ENCODE measurements at places on chromosomes 1 and 21.

DNA sequence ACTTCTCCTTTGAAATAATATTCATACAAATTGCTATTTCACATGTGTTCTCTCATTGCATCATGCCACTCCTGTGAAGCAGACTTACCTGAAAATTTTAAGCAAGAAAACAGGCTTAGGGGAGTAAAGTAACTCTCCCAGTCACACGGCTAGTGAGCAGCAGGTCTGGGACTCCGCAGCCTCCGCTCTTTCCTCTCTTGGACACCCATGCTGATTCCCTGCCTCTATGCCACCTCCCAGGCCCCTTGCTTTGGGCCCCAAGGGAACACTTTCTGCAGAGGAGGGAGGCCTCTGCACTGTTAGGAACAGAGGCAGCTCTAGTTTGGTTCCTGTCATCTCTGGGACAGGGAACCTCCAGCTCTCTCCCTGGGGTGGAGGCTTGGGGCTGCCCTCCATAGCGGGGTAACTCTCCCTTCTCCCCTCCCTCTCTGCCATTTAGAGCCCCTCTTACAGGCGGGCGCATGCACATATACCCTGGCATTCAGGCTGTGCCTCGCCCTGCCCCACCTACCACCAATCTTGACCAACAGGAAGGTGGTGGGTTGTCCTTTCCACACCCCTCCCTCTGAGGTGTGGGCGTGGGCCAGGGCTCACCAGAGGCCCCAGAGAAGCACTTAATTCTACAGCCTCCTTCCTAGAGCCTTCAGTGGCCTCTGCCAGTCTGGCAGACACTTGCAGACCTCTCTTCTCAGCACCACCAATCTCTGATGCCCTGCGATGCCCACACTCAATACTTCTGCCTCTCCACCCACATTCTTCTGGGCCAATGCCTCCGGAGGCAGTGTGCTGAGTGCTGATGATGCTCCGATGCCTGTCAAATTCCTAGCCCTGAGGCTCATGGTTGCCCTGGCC lies at the start of gene RXFP4:
RXFP4 (plus strand) TSS at position 646 of the 852 bp plus-strand sequence; CDS start at position 718, 72 bp downstream.
- no peak for DNase-seq

DNA sequence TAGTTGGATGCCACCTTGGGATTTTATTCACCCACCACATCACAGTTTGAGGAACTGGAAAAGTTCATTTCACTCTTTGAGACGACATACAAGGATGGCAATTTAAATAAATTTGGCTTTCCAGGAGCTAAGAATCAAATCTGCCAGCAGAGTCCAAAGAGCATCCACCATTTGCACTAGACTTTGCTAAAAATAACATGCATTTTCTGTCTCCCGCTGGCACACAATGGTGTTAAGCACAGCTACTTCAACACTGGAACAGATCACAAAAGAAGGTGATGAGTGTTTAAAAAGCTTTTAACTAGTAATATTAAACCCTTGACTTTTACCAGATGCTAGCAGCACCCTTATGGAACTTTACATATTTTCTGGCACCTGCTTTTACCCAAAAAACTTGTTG lies 44.6 kb downstream of the MAEL start:
- no peak for DNase-seq

DNA sequence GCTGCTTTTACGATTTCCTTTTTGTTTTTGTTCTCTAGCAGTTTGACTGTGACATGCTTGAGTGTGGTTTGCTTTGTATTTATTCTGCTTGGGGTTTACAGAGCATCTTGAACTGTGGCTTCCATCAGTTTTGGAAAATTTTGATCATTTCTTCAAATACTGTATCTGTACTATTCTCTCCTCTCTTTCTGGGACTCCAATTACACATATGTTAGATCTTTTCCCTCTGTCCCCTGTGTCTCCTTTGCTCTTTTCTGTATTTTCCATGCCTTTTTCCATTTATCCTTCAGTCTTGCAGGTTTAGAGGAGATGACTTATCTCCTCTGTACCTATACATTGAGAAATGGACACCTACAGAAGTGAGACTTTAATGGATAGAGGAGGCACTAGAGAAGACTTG lies 31.7 kb downstream of the COQ8A start:
- no peak for DNase-seq

DNA sequence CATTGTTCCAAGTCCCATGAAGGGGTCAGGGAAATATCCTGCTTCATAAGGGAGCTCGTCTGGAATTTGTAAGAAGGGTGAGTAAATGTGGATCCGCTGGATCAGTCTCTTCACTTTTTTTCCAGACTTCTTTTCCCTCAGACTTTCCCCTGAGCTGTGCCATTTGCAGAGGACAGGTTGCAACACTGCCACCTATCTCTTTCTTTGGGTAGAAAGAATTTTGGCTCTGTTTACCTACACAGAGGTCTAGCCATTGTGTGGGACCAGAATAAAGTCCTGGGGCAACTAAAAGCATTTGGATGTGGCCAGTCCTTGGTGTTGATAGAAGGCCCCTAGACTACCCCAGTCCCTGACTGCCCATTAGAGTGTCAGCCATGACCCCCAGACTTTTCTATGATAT lies 1146.7 kb upstream of the PRMT6 start:
- no peak for DNase-seq

DNA sequence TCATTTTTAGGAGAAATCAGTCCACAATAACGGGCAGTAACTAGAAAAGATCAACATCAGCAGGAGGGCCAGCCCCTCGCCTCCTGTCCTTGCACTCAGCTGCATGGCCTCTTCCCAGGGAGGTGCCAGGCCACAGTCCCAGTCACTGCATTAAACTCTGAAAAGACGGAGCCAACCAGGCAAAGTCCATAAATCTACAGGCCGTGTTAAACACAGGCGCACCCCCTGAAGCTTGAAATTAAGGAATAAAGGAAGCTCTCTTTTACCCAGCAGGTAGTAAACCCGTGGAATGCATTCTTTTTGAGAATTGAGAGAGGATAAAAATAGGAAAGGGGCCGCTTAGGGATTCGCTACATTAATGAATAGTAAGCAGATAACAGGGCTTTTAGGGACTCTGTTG lies 18.4 kb downstream of the H6PD start:
- DNase-seq = no peak

- no peak for DNase-seq
Measured at GRCh38 chr1:229448845-229449244, 15.0 kb upstream of the ACTA1 start.

DNA sequence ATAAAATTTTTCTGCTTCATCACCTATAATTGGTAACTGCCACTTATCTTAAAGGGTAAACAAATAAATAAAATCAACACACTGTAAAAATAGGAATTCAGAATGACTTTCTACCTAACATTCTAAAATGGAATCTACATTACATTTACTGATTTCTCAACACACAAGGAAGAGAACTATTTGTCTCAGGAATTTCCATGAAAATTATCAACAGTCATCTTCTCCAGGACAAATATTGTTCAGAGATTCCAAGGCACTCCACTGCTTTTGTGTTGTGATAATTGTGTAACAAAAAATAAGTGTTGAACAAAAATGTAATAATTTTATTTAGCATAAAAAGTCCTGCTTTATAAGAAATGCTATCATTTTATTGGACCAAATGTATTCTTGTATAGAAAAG lies 7.3 kb downstream of the ODF2L start:
- DNase-seq = no peak

- no peak for DNase-seq
Measured at GRCh38 chr1:198283222-198283621, 126.4 kb downstream of the NEK7 start.

DNA sequence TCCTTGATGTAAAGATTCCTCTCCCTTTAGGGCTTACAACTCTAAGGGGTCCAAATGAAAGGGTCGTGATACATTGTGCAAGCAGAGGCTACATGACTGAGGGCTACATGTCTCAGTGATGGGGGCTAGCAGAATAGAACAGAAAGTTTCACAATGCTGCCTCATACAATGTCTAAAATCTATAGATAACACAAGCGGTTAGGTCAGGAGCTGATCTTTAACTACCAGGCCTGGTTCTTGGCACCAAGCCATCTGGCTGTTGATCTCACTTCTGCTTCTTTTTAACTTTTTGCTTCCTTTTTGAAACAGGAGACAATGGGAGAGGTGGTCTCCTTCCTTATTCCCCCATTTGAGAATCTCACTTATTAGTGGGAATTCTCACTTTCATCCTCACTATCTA lies 710.2 kb downstream of the AMY1C start:
- DNase-seq = no peak

DNA sequence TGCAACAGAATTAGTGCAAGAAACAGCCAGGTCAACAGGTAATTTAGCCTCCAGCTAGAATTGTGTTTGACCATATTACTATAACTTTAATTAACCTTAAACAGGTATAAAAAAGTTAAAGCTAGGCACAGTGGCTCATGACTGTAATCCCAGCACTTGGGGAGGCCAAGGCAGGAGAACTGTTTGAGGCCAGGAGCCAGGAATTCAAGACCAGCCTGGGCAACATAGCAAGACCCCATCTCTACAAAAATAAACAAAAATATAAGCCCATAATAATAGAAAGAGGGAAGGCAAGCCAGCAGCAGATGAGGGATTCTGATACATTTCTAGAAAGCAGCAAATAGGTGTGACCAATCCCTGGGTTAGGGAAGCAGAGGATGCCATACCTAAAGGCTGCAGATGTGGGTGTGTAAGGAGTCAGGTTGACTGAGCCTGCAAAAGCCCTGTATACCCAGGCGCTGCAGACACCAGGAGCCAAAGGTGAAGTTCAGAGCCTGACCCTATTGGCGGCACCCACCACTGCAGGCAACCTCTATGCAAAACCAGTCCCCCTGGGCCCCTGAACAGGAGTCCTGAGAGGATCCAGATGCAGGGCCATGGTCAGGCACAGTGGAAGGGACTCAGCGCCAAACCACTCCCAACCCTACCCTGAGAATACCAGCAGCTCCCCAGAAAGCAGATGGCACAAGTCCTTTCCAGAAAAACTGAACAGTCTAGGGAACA lies 19.3 kb upstream of the LSS start:
- DNase-seq = no peak

- no peak for DNase-seq
Measured at GRCh38 chr1:219113261-219113660, 60.4 kb upstream of the LYPLAL1 start.

DNA sequence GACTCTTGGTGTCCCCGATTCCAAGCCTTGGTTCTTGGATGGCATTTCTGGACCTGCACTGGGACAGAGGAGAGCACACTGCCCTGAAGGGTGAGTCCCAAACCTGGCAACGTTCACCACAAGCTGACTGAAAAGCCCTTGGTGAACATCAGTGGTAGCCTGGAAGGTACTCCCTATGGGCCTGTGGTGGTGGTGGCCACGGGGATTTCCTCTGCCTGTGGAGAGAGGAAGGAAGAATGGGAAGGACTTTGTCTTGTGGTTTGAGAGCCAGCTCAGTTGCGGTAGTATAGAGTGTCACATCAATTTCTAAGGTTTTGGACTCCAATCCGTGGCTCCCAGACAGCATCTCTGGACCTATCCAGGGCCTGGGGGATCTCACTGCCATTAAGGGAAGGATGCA lies 50.7 kb downstream of the DNAH14 start:
- DNase-seq = no peak

DNA sequence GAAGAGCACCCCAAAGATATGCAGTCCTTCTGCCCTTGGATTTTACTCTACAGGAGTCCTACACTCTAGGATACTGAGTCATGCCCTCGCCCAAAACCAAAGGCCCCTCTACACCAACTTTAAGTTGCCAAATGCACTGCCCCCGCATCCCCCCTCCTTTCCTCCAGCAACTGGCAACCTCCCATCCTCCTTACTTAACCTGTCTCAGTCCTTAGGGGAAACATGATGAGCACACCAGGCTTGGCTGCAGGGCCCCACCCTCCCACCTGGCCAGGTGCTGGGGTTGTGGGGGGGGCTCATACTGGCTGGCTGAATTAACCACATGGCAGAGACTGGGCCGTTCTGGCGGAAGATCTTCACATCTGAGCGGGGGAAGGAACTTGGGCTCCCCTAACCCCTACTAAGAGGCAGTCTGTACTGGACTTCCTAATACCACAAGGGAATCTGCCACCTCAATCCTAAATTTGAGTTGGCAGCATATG lies 1.2 kb downstream of the HDGF start:
- DNase-seq = no peak

- no peak for DNase-seq
Measured at GRCh38 chr1:179036844-179037465, 11.3 kb downstream of the FAM20B start.

GRCh38 chr1:41487126-41488039 lies 2.9 kb upstream of the EDN2 start:
- no peak for DNase-seq

DNA sequence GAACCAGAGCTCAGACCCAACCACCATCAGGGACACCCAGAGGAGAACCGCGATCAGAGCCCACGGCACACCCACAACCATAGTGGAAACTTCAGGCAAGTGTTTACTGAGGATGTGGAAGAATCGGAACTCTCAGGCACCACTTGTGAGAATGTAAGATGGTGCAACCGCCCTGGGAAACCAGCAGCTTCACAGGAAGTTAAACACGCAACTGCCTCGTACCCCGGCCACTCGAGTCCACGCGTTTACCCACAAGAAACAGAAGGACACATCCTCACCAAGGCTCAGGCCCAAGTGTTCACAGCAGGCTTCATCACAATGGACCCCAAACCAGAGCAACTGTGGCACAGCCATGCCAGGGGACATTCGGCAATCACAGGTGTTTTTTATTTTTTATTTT lies 51.4 kb upstream of the COL6A2 start:
- no peak for DNase-seq

DNA sequence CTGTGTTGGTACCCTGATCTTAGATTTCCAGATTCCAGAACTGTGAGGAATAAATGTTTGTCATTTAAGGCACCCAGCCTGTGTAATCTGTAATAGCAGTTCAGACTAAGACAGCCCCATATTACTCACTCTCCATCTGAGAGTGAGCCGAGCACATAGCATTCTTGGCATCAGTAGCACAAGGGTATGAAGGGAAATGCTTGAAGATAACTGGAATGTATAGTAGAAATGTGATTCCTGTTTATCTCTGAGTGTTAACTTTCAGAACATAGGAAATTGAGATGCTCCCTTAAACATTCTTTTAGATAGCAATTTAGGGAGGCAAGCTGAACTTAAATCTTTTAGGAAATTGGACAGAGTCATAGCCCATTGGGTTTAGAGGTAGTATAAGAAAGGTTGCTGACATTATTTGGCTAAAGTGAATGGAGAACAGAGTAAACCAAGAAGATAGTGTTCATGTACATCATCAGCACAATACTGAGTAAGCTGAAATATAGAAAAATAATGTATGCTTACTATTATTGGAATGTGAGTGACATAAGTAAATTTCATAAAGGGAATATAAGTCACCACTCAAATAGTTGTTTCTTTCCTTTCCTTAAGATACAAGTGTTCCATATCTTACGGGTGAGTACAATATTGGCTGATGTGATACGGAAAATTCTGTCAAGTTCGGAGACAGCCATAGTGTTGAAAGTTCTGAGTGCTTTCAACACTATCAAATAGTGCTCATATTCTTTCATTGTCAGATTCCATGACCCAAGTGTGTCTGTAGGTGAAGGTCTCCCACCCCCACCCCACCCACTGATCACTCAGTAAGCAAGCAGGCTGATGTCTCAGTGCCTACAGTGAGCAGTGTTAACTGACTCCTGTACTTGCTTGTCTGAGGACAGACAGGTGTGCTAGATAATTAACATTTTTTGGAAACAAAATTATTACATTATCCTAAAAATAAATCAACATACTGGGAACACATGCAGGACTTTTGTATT lies 73.7 kb downstream of the LRRC8D start:
- no peak for DNase-seq

All from stimulated activated CD8-positive, alpha-beta memory T cell treated with anti-CD3 and anti-CD28 coated beads, Interleukin-2, amount 100 ng/mL, for 1 hour (primary cell).